ENCODE measurements at places on chromosomes 7 and 10. TPM values are rescaled to one million over a fixed set of nuclear protein-coding genes. Genes with fewer than 3 reads are reported as not detected.
A peak's percentile ranks its signal among the peaks of the same experiment; 100 is the strongest.

DNA sequence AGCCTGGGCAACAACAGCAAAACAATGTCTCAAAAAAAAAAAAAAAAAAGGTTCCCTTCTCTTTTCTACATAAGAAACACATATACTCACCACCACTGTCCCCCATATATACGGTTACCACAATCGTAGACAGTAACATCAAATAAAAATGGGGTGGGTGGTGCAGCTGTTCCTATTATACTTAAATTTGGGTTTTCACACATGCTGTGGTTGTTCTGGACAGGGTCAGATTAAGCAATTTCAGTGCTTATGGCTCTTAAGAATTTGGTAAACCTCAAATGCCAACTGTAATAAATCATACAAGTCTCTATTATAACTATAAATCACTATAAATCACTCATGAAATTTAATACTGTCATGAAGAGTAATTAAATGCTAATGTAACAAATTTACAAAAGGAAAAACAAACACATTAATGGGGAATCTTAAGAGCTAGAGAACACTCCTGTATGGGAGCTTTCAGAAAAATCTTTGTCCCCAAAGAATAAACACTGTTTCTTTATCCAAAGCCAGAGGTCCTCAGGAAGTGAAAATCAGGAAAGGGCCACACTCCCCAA lies 143.6 kb downstream of the GLI3 start:
- peak; percentile 84 for DNase-seq

DNA sequence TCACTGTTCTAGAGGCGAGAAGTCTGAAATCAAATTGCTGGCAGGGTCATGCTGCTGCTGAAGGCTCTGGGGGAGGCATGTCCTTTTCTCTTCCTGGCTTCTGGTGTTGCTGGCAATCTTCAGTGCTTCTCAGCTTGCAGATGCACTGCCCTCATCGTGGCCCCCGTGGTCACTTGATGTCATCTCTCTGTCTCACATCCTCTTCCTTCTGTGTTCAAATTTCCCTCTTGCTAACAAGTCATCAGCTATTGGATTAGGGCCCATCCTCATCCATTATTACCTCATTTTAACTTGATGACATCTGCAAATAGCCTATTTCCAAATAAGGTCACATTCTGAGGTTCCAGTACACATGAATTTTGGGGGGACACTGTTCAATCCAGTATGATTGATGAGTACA lies 36.6 kb upstream of the SRGN start:
- peak; percentile 56 for DNase-seq

- no peak for DNase-seq
Measured at GRCh38 chr10:72077275-72077990, 10.9 kb downstream of the SPOCK2 start.

DNA sequence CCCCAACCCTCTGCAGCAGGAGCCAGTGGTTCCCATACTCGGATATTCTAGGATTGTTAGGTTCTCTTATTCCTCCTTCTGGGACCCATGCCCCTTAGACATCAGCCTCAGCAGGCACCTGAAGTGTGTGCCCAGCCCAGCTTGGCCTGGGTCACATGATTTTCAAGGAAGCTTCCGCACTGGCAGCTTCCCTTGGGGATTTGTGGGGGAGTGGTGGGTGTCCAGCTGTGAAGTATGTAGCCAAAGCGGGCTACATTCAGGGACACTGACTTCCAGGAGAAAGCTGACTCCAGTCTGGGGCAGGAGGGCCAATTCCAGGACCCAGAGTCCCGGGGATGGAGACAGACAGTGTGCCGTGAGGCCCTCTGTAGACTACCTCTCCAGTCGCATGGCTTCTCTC lies 1.3 kb downstream of the LDB1 start:
- peak; percentile 48 for DNase-seq

DNA sequence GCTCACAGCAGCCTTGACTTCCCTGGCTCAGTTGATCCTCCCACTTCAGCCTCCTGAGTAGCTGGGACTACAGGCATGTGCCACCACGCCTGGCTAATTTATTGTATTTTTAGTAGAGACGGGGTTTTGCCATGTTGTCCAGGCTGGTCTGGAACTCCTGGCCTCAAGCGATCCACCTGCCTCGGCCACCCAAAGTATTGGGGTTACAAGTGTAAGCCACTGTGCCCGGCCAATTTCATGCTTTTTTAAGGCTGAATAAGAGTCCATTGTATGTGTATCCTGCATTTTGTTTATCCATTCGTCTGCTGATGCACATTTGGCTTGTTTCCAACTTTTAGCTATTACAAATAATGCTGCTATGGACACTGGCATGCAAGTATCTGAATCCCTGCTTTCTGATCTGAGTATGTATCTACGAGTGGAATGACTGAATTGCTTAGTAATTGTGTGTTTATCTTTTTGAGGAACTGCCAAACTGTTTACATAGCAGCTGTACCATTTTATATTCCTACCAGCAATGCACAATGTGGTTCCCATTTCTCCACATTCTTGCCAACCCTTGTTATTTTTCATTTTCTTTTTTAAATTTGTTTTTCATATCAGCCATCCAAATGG lies 37.3 kb upstream of the TPST1 start:
- DNase-seq, result peak; percentile 77

- DNase-seq, result no peak
Measured at GRCh38 chr7:36615852-36616540, 108.3 kb downstream of the AOAH start.

DNA sequence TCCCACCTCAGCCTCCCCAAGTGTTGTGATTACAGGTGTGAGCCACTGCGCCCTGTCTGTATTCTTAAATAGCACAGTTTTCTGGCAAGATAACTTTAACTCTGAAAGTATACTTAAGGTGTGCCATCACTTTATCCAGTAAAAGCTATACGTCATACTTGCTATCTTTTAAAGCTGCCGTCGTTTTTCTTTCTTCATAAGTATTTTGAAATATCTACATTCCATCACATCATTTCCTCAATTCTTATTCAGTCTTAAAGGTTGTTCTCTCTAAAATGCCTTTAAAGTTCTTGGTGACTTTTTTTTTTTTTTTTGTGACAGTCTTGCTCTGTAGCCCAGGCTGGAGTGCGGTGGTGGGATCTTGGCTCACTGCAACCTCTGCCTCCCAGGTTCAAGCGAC lies 34.7 kb downstream of the PTPN12 start:
- DNase-seq, result no peak

GRCh38 chr7:98288064-98288823 lies 6.8 kb downstream of the BRI3 start:
- no peak for DNase-seq

- no peak for DNase-seq
Measured at GRCh38 chr10:117462424-117462792, 80.1 kb upstream of the EMX2 start.

DNA sequence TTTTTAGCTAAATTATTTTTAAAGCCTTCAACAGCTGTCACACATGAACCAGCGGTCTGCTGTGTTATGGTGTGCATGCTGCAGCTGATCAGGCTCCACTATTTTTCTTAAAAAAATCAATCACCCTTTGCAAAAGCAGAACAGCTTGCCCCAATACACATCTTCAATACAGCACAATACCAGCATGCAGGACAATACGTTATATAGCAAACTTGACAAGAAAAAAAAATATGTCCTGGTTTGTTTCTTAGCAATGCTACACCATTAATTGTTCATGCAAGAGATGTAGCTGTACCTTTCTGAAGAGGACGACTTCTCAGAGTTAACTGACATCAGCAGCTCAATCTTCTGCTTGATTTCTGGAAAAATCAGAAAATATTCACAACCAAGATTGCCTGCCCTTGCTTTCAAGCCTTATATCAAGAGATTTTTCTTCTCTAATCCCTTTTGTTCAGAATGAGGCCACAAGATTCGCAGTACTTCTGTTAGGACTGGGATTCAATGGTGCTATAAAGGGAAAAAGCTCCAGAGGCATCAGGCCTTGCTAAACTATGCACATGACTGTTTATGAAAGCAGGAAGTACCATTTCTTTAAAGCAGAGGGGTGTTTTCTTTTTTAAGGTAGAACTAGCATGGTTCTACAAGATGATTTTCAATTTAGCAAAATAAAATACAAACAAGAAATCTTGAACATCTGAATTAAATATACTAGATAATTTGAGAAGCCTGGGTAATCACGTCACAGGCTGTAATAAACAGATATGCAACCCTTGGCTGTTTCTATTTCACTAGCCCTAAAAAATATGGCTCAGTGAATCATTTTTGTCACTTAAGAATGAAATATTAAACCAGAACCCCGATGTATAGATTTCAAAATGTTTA lies 120.0 kb downstream of the SRPK2 start:
- peak; percentile 74 for DNase-seq

DNA sequence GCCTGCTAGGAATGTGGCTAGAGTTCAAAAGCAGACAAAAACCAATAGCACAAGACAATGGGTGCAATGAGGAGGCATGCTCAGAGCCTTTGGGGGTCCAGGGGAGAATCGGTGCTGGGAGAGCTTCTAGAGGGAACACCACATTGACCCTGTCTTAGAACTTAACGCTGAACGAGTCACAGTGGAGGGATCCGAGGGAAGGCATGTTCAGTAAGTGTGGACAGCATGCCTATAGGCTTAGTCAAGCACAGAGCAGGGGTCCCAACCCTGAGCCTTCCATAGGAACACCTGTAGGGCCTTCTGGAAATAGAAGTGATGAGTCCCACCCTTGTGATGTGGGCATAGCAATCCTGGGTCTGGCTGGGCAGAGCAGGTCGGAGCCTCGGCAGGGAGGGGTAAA lies 148.7 kb downstream of the PKD1L1 start:
- DNase-seq, result no peak

DNA sequence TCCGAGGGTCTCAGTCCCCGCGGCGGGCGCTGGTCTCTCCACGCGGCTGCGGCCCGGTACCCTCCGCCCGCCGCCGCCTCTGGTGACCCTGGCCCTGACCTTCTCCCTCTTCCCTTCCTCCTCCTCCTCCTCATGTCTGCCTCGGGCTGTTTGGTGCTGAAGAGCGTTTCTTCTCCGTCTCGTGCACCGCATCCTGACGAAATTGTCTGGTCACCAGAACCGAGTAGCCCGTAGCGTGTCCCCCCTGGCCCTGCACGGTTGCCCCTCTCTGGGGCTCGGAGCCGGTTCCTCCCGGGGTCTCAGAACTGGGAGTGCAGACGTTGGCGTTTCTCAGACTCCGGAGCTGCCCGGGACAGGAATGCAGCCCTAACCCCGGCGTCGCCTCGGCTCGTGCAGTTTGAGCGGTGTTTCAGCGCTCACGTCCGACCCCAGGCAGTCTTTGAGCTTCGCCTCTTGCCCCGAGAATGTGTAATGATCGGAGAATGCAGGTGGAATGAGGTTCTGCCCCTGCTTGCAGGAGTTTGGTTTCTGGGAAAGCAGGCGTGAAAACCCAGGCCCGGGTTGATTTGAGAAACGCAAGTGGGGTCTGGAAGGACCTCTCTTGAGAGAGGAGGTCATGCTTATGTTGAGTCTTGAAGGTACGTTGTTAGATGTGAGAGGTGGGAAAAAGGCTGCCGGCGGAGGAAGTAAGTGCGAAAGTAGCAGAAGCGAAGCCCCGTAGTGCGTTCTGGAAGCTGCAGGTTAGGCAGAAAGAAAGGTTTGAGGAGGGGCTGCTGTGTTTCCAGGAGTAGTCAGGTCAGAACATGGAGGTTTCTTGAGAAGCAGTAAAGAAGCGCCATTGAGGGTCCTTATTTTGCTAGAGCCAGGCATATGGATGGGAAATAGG lies 743 bp downstream of the RBM17 start:
- no peak for DNase-seq

GRCh38 chr7:108103558-108104298 lies 26.4 kb downstream of the LAMB4 start:
- DNase-seq, result no peak

- DNase-seq, result peak; percentile 21
Measured at GRCh38 chr10:73083221-73083620, 13.4 kb downstream of the P4HA1 start.

- DNase-seq, result no peak
Measured at GRCh38 chr10:105691811-105692210, 1050.7 kb downstream of the SORCS3 start.

DNA sequence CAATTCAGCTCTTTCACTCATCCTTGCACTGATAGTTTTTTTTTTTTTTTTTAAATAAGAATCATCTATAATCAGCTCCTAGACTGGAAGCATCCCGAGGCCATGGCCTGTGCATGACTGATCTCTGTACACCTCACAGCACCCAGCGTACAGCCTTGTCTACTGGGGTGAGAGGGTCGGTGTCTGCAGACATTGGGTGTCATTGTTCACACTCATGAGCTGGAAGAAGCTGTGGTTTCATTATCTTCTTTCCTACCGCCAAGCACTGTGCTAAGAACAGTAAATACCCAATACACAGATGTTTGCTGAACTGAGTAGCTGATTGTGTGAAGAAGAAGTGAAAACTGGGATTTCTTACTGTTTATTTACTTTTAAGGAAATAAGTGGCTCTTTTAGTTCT lies 123.6 kb downstream of the CLEC2L start:
- DNase-seq, result no peak

DNA sequence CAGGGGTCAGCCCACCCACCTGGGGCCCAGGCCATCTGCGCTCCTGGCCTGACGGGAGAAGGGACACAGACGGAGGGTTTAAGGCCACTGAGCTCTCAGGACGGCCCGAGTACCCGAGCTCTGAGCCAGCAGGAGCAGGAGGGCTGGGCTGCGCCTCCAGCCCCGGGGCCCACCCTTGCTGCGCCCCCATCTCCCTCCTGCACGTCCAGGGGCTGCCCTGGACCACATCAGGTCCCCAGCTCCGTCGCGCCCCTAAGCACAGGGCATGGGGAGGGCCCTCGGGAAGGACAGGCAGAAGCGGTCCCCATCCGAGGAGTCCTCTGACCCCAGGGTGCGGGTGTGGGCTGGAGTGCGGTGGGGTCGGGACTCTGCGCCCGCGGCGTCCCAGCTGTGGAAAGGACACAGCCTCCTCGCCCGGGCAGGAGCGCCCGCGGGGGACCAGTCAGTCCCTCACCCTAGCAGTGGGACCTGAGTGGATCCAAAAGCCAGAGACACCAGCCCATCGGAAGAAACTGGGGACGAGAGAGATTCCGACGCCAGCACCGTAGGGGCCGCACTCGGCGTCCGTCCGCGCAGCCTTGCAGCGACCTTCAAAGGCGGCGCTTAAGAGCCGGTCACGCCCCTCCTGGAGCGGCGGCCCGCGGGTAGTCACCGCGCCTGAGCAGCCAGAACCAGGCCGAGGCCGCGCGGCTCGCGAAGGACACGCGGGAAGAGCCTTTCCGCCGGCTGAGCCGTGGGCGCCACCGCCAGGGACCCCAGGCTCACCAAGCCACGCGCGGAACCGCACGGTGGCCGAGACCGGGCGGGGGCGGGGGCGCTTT lies 15.9 kb downstream of the CAMK2B start:
- DNase-seq, result peak; percentile 17

The NCF1 gene
- not detected for total RNA-seq

The CFAP43 gene
- 0.06 TPM for total RNA-seq

The UCMA gene
- not detected for total RNA-seq

The PHF14 gene
- 42.4 TPM for total RNA-seq

The HOXA2 gene
- total RNA-seq, result 0.51 TPM

The ALDH18A1 gene
- 104 TPM for total RNA-seq

The CXCL12 gene
- 0.29 TPM for total RNA-seq

The SPDYE11 gene
- total RNA-seq, result not detected

The FAM25C gene
- not detected for total RNA-seq
